ENCODE measurements at places on chromosomes 7 and 10.
A peak's percentile ranks its signal among the peaks of the same experiment; 100 is the strongest.

DNA sequence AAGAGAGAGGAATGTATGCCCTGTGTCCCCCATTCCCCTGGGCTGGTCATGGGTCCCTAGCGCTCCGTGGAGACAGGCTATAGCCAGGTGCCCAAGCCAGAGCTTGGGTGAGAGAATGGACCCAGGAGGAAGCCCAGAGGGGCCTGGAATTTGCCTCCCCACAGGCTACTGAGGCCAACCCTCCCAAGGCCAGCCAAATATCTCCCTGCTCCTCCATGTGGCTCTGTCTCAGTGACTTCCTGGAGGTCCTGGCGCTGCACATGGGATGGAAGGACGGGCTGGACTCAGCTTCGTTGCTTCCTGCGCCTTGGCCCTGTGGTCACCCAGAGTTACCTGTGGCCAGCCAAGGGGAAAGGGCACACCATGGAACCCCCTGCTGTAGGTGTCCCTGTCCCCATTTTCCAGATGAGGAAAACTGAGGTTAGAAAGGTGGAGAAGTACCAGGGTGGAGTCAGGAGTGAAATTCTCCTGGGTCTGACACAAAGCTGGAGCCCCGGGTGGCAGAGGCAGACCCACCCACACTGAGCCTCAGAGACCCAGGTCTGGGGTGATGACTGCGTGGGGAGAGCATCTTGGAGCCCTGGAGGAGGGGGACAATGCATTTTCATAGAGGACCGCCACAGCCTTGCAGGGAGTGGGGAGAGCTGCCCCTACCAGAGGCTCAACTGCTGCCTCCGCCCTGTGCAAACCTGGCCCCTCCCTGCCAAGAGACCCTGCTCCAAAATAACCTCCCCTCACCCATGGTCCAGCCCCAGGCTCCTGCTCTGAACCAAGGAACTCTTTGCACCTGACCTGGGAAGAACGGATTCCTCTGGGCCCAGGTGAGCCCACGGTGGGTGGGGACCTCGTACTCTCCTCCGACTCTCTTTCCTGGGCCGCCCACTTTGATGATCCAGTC, 42.6 kb downstream of the TMEM270 start:
- DNase-seq = no peak

- DNase-seq = no peak
These were observed 30.5 kb downstream of the ARL3 start for GRCh38 chr10:102683736-102684135.

DNA sequence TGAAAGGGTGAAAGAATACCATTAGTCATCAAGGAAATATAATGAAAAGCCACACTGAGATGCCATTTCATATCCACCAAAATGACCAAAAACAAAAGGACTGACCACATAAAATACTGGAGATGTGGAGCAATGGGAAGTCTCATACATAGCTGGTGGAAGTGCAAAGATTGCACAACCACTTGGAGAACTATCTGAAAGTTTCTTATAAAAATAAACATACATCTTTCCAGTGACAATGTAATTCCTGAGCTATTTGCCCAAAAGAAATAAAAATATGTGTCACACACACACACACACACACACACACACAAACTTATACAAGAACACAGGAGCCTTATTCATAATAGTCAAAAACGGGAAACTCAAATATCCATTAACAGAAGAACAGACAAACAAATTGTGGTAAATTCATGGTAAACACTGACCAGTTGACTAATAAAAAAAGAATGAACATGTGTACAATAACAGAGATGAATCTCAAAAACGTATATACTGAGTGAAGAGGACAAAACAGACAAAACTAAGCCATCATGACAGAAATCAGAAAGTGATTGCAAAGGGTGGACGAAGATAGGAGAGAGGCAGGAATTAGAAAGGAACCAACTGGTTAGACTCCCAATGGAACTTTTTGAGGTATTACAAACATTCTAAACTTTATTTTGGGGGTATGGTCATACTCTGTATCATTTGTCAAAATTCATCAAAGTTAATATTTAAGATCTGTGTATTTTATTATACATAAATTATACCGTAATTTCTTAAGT, 21.5 kb downstream of the WASL start:
- DNase-seq = no peak

- no peak for DNase-seq
These were observed 91.5 kb upstream of the EGR2 start for GRCh38 chr10:62907470-62908212.

- DNase-seq = peak; percentile 67
These were observed 58.6 kb downstream of the AUTS2 start for GRCh38 chr7:69656890-69657289.

DNA sequence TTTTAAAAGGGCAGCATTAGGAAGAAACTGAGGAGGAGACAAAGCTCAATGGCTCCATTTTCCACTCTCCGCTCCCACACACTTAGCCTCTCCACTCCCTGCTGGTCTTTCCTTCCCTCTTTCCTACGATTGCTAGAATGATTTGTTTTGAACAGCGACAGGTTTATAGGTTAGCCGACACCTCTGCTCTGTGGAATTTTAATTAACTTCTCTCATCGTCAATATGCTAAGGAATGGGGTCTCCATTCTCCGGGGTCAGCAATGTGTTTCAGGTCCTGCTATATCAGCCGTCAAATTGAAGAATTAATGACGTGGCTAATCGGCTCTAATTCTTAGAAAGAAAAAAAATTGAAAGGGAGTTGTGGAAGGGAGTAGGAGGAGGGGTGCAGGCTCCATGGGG, 28.9 kb downstream of the FBXW4 start:
- DNase-seq = no peak

DNA sequence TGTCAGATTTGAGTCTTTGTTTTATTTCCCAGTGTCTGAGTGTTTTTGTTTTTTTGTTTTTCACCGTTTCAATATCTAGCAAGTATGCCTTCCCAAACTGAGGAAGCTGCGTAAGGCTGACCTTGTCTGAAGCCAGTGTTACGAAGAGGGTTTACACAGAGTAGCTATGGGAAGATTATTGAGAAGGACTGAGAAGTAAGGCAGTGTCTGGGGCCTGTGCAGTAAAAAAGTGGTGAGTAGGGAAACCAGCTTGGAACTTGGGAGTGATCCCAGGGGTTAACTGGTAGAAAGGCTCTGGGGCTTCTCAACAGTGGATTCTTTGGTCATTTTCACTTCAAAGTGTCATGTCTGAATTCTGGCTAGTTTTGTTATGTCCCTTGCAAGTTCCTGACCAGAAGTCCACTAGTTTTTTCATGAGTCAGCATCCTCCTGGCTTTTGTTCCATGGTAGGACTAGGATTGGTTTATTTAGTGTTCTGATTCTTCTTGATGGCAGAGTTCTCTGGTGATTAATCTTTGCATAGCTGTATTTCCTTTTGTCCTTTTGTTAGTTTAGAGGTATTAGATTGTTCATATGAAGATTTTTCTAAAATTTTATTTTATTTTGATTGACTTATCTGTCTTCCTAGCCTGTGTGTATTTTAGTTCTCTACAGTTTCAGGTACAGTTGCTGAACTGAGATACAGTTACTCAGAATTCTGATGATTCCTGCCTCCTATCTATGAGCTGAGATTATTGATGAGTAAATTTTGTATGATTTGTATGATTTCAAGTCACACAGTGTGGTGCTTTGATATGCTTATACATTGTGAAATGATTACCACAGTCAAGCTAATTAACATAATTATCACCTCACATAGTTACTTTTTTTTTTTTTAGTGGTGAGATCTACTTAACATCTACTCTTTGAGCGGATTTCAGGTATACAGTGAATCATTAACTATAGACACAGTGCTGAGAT, 19.0 kb downstream of the GARS1 start:
- no peak for DNase-seq

GRCh38 chr10:34156781-34157425, 658.2 kb downstream of the PARD3 start:
- DNase-seq = no peak

DNA sequence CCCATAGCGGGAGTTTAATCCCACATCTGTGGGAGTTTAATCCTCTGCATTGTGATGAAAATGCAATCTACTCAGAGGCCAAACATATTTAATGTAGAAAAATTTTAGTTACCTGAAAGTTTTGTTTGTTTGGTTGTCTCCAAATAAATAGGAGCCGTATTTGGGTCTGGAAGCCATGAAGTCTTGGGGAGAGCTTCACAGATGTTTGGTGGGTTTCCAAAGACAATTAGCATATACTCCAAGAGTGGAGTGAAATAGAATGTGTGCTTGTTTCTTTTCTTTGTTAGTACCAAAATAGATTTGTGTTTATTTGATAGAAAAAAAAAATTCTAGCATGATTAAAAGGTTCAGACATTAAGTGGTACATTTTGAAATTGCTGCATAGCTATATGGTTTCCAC, 50.9 kb downstream of the ANK3 start:
- DNase-seq = no peak

GRCh38 chr10:84543948-84544347, 215.6 kb downstream of the CCSER2 start:
- DNase-seq = no peak

DNA sequence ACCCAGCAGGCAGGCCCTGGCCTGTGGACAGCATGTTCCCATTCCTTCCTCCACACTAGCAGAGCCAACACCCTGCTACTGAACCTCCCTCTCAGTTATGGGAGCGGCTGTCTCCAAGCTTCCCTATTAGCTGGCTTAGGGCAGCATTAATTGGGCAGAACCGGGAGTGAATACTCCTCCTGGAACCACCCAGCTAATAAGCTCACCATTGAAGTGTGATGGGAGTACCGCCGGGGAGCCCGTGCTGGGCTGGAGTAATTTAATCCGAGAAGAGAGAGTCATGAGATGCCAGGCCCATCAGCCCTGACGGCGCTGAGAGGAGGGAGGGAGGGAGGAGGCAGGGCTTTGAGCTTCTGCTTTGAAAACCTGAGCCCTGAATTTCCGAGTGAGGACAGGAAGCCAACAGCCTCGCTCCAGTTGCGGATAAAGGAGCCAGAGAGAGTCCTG, 31.8 kb upstream of the ELFN1 start:
- peak; percentile 51 for DNase-seq

DNA sequence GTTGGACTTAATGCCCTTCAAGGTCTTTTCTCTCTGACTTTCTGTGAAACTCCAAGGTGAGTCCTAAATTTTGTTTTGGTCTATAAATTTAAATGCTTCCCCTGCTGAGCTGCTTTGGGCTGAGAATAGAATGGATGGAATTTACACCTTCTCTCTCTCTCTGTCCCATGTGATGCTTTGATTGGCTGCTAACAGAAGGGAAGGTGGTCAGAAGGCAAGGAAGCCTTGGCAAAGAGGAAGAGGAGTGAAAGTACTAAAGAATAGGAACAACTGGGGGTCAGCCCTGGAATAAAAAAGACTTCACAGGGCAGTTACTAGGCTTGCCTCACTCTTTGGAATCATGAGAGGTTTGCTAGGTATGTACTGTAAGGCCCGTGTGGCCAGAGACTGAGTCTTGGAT, 260.2 kb downstream of the AUTS2 start:
- no peak for DNase-seq

DNA sequence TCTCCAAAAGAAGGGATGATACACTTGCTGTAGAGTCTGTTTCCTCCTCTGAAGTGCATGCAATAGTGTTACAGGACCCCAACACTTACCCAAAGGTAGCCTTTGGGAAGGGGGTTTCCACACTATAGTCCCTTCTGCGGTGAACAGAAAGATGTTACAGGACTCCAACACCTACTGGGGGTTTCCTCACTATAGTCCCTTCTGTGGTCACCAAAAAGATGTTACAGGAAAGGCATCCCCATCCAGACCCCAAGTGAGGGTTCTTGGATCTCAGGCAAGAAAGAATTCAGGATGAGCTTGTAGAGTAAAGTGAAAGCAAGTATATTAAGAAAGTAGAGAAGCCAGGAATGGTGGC, 69.2 kb upstream of the PIK3CG start:
- no peak for DNase-seq

- no peak for DNase-seq
These were observed 76.1 kb upstream of the INSIG1 start for GRCh38 chr7:155221547-155221946.

DNA sequence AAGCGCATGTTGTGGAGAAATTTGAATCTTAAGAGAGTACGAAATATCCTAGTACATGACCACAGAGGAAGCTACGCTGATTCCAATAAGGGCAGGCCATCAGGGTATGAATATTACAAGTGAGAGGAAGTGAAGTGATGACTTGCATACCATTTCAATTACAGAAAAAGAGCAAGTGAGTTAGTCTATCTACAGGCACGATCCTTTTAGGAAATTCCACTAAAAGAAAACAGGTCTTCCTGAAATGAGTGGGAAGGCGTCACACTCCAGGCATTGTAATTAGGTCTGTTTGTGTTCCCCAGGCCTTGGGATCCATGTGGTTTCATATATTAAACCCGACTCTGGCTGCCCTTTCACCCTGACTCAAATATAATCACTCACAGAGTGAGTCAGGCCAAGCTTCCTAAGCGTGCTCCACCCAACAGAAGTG, 152.5 kb downstream of the SEMA3A start:
- DNase-seq = no peak

GRCh38 chr7:70353330-70353945, 755.2 kb downstream of the AUTS2 start:
- no peak for DNase-seq

DNA sequence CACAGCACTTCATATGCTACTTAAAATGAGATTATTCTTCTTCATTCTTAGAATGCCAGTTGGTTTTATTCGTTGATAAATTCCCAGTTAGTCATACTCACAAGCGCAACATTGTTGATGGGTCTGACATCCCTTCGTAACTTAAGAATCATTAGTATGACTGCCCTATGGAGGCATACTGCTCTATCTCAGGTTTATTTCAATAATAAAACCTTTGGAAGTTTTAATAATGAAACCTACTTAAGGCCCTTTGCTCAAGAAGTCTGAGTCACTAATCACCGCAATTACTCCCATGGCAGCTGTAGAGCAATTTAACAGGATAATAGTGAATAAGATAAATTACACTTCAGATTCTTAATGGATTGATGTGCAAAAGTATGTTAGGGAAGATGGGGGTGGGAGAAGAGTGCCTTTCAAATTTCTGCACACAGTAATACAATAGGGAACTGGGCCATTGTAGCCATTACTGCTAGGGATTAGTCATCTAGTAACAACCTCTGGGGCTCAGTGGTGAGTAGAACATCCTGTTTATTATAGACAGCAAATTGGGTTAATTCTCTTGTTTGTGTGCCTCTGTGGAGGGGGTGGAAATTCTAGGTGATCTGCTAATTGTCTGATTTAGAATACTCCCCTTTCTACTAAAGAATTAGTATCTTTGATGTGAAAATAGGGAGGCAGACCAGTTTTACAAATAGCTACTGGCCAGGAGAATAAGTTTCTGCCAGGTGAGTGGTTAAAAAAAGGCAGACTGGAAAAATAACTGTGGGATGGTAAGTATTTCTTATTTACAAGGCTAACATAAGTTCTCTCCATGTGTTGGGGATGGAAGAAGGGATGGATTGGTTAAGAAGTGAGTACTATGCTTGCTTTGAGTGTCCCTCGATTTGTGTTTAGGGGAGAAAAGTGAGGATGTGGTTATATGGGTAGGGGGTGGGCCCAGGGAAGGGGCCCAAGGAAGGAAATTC, 74.5 kb upstream of the VKORC1L1 start:
- no peak for DNase-seq

Measured in femur (tissue), 1 donor.